ENCODE measurements at places on chromosomes 11 and 22.

DNA sequence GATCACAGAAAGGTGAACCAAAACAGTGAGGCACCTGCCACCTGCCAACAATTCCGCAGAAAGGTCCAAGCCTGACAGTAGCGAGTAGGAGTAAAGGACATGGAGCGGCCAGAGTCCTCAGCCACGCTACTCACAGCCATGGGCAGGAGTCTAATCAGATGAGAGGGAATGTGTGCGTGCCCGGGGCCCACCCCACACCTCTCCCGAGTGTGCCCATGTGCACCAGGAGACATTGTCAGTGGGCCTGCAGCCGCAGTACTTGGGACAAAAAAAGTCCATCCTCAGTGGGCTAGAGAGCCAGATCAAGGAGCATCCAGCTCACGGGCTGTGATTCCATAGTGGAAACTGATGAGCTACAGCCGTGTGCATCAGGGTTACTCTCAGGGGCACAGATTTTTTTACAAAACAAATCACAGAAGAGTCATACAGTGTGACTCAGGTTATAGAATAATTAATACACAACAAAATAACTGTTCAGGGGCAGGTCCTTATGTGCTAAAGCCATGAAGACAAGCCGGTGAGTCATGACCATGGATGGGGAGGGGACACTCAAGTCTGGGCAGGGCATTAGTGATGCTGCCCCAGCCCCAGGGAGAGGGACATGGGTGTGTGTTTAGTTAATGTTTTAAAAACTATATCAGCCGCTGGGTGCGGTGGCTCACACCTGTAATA, 12.0 kb downstream of the SART1 start:
- no peak for DNase-seq
- H3K27ac ChIP-seq, result no peak overlapping the region
- no peak overlapping the region for H3K4me3 ChIP-seq

GRCh38 chr11:94655291-94655690, 88.1 kb downstream of the PIWIL4 start:
- no peaks in the 10 kb centered on the region for H3K27me3 ChIP-seq
- peak overlapping the region; percentile 34 for H3K4me3 ChIP-seq
- peaks cover 94% of the 10 kb centered on the region for H3K4me1 ChIP-seq

- DNase-seq, result no peak
- no peaks in the 10 kb centered on the region for H3K36me3 ChIP-seq
- no peaks in the 10 kb centered on the region for H3K27me3 ChIP-seq
- H3K27ac ChIP-seq, result peak overlapping the region; percentile 49
Measured at GRCh38 chr22:45397806-45398205, 15.6 kb downstream of the SMC1B start.

DNA sequence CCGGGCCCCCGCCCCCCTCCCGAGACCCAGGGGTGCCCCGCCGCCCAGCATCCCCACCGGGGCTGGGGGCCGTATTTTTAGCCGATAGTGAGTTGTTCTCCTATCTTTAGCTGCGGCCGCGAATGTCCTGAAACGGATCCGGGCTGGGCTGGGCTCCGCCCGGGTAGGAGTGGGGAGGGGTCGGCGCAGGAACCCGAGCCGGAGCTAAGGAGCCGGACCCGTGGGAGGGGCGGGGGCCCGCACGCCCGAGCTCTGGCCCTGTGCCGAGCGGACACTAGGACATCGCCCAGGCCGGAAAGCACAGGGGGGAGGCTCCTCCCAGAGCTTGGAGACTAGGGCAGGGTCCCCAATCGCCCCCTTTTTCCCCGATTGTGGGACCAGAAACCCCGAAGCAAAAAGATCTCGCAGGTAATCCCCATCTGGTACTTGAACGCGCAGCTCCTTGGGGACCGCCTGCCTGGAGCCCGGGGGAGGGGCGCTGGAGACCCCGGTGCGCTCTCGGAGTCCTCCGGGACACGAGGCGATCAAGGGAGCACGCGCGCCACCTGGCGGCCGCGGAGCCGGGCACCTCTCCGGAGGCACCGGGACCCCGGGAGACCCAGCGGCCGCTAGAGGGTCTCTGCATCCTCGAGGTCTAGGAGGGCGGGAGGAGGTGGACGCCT, 669 bp downstream of the CDC42EP2 start:
- H3K4me3 ChIP-seq, result peak overlapping the region; percentile 71
- DNase-seq, result peak; percentile 94
- H3K4me1 ChIP-seq, result peaks cover 39% of the 10 kb centered on the region
- H3K36me3 ChIP-seq, result peaks cover under 1% of the 10 kb centered on the region

DNA sequence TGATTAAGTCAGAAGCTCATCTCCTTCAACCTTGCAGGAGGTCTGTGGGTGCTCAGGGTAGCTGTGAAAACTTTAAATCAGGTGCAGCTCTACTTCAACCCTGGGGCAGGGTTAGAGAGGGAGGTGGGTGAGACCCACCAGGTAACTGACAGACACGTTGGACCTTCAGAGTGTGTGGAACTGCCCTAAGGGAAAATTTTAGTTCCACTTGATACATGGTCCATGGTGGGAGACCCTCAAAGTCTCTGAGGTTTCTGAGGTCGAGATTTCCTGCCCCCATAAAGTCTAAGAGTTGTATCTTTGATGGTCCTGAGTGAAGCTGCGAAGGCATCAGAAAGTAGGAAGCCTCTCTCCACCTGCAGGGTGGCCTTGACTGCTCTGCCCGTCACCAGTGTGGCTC, 23.9 kb upstream of the NNMT start:
- H3K4me3 ChIP-seq, result no peak overlapping the region
- H3K27ac ChIP-seq, result no peak overlapping the region
- H3K36me3 ChIP-seq, result no peaks in the 10 kb centered on the region
- DNase-seq, result no peak

GRCh38 chr11:3667149-3668035, 3.8 kb downstream of the CHRNA10 start:
- no peak for DNase-seq
- H3K4me1 ChIP-seq, result peaks cover 3% of the 10 kb centered on the region
- no peak overlapping the region for H3K4me3 ChIP-seq
- H3K27ac ChIP-seq, result no peak overlapping the region
- H3K27me3 ChIP-seq, result no peaks in the 10 kb centered on the region

DNA sequence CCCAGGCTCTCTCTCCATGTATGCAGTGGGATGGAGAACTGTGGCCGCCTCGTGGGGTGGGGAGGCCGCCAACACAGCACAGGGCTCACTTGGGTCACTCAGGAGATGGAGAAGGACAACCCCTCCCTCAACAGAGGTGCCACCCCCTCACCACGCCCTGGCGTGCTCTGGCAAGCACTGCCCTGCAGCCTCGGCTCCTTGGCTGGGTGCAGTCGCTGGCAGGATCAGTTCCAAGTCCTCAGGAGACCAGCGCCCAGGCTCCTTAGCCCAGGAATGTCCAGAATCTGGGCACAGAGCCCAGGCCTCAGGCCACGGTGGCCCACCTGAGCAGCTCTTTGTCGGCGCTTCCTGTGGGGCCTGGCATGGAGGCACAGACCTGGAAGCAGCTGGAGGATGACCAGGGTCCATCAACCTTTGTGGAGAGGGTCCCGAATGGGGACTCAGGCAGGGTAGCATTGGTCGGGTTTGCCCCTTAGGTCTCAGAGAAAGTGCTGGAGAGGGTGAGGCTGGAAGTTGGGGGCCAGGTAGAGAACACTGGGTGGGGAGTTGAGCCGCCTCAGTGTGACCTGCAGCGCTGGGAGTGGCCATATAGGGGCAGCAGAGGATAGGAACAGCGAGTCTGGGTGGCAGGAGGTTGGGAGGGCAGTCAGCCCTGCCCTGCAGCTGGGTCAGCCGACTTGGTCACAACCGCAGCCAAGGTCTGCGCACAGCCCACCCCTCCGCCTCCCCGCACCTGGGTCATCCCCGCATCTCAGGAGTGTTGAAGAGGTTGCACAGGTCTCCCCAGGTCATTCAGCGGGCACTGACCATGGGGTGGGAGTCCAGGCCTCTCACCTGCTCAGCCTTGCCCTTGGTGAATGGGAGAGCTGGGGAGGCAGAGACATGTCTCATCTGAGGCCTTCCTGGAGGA, 8.2 kb downstream of the SUSD2 start:
- H3K4me3 ChIP-seq, result no peak overlapping the region
- no peak overlapping the region for H3K27ac ChIP-seq
- DNase-seq, result peak; percentile 86
- H3K36me3 ChIP-seq, result no peaks in the 10 kb centered on the region
- peaks cover 3% of the 10 kb centered on the region for H3K4me1 ChIP-seq

DNA sequence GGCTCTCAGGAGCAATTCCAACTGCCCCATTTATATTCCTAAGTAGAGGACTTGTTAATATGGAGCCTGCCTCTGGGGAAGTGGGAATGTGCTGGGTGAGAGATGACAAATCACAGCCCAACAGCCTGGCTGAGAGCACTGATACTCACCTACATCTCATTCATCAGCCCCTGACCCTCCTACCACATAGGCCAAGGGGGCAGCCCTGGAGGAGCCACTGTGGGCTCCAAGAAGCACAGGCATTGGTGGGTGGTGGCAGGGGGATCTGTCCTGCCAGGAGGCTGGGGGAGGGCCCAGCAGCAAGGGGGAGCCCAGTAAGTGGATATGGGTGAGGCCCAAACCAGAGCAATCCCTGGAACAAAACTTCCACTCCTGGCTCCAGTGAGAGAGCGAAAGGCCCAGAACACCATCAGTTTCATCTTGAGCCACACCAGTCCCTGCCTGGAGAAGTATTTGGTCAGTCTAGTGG, 79.7 kb downstream of the BUD13 start:
- peaks cover 18% of the 10 kb centered on the region for H3K4me1 ChIP-seq
- no peak overlapping the region for H3K4me3 ChIP-seq
- no peak for DNase-seq
- no peaks in the 10 kb centered on the region for H3K36me3 ChIP-seq
- H3K27me3 ChIP-seq, result no peaks in the 10 kb centered on the region

DNA sequence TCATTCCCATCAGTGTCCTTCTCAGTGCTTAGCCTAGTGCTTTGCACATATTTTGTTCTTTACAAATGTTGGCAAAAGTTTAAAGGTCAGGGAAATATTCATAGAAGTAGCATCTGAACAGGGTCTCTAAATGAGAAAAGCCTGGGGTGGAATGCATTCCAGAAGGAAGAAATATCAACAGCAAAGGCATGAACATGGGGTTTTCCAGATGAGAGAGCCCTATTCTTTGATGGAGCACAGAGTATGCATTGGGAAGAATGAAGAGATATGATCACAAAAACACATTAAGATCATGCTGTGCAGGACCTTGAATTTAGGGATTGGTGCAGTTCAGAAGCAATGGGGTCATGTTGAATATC, 140.2 kb downstream of the SNX19 start:
- H3K4me1 ChIP-seq, result peaks cover 10% of the 10 kb centered on the region
- H3K36me3 ChIP-seq, result no peaks in the 10 kb centered on the region
- no peak overlapping the region for H3K27ac ChIP-seq
- H3K4me3 ChIP-seq, result no peak overlapping the region
